Nephron progenitor cell (in vitro differentiated cells): ENCODE measurements at places on chromosomes 7 and 10.

DNA sequence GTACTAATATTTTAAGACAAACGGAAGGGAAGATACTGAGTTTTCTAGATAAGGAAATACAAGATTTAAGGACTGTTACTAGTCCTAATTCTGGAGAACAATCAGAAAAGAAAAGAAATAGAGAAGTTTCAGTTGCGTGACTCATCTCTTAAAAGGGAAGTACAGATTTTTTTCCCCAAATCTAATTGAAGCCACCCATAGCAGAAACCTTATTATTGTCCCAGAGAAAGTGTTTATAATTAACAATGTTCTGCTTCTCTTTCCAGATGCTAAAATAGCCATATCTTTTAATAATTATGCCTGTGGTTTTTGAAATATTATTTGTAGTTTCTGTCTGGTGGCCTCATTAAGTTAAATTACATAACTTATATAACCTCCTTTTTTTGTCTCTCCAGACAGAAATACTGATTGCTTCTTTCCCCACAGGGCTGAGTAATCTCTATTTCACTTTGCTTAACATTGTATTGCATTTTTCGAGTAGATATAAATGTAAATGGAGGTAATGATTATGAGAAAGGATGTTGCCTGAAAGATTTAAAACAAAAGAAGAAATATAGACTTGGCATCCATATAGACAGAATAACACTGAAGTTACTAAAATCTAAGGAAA lies 240.7 kb upstream of the MBL2 start:
- DNase-seq = no peak

DNA sequence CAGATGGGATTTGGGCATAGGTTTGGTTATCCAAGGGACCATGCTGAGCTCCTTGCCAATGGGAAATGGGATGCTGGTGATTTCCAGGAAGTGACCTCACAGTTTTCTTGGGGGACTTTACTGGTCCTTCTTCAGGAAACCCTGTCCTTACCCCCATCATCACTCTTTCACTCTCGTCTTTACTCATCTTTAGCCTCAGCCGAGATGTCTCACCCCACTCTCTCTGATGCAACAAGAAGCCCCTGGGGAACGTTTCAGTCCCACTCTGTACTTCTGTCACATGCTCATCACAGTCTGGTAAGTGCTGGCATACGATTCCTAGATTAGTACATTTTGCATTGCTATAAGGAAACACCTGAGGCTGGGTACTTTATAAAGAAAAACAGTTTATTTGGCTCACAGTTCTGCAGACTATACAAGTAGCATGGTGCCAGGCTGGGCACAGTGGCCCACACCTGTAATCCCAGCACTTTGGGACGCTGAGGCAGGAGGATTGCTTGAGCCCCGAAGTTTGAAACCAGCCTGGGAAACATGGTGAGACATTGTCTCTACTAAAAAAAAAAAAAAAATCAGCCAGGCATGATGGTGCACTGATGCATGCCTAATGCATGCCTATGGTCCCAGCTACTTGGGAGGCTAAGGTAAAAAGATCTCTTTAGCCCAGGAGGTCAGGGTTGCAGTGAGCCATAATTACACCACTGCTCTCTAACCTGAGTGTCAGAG lies 63.5 kb upstream of the VKORC1L1 start:
- no peak for DNase-seq

DNA sequence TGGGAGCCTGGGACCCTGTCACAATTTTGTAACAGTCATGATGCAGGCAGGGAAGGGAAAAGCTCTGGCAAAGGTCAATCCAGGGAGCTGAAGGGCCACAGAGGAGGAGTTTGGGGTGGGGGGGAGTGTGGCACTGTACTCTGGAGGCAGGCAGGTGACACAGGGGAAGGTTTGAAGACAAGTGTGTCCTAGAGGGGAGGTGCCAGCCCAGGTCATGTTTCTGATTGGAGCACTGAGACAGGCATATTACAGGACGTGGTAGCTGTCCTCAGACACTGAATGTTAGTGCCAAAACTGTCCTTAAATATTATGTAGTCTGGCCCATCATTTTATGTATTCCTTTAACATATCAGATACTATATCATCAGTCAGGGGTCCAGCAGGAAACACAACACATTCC lies 75.6 kb upstream of the LRRC4 start:
- no peak for DNase-seq

DNA sequence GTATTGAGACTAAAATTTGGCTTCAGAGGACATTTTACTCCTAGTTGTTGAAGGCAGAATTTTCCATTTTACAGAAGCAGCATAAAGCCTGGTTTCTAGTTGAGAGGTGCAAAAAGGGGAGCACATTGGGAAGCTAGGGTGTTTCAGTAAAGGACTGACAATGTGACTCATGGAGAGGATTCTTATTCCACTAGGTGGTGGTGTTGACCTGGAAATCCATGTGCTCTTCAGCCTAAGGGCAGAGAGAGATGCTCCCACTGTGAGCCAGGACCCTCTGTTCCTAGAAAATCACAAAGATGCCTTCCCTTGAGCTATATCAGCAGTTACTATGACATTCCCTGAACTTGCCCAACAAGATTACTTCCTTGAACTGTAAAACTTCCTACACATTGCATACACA lies 687.8 kb downstream of the IPMK start:
- DNase-seq = no peak

- DNase-seq = no peak
Measured at GRCh38 chr7:2804227-2804763, 39.8 kb downstream of the GNA12 start.

GRCh38 chr7:91127959-91128358 lies 136.3 kb upstream of the FZD1 start:
- no peak for DNase-seq

DNA sequence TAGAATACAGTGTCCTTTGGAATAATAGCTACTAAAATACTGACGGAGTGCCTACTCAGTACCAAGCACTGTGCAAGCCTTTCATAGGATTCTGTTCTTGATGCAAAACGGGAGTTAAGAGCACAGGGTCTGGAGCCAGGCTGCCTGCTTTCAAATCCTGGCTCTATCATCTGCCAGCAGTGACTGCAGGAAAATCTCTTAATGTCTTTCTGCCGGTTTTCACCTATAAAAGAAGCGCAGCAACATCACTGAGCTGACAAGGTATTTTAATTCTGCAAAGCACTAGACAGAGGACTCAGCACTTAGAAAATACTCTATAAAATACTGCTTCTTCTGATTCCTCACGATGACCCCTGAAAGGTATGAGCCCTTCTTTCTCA lies 659 bp downstream of the FIGNL1 start:
- DNase-seq = no peak

GRCh38 chr7:100024020-100024619 lies 8.7 kb downstream of the ZKSCAN1 start:
- DNase-seq = no peak

GRCh38 chr7:4158441-4159153 lies 523.5 kb upstream of the FOXK1 start:
- DNase-seq = no peak

GRCh38 chr10:25766687-25767221 lies 167.3 kb upstream of the MYO3A start:
- DNase-seq = peak; percentile 7

DNA sequence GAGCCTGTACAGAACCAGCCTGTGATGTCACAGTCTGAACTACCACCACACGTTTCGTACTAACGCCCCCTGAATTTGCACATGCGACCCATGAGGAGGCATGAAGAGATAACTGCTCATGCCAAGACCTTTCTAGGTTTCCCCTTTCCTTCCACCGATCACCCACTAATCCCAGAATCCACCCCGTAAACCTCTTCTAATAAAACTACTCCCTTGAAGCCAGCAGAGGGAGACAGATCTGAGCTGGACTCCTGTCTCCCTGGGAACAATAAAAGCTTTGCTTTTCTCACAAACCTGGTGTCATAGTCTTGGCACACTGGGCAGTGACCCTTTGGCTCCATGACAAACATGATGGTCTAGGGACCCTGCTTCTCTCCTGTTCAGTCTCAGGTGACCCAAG lies 144.5 kb downstream of the FRMD4A start:
- no peak for DNase-seq

DNA sequence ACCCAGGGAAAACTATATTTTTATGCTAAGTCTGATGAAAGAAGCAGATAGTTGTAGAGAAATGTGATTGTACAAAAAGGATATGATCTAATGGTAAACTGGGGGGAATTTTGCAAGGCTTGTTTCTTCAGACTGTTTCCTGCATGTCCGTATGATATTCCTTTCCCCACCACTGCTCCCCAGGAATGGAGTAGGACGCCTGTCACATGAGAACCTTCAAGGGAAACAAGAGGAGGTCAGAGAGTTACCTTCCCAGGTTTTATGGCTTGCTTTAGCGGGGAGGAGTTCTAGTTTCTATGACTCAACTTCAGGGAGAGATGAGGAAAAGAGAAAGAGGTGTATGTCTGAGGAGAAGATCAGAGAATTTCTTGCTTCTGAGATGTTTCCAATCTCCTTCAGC lies 16.4 kb upstream of the ITPRID1 start:
- no peak for DNase-seq

DNA sequence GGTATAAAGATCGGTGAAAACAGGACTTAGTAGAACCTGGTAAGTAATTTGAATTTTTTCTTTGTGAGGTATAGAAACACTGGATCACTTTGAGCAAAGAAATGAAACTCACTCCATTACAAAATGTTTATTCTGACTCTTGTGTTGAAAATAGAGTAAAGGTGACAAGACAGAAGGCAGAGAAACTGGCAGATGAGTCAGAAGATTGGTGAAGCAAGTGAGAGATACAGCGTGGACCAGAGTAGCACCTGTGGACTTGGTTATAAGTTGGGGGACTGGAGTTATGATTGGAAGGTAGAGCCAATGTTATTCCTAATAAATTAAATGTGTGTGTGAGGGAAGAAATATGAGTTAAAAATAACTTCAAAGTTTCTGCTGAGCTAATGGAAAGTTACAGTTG lies 620.9 kb downstream of the ZWINT start:
- no peak for DNase-seq

DNA sequence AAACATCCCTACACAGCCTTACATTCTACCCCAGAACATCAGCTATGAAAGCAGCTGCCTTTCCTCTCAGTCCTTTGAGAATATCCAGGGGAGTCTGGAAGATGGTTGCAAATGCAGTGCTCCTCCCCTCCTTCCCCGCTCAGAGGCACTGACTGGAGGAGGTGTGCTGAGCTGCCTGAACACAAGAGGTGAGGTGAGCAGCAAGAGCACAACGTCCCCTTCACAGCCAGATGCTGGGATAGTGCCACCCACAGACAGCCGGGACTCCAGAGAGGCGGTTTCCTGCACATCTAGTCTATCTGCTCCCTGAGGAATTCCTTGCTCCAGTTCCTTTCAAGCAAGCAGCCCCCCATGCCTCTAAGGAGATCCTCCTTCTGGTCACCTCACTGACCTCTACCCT lies 74.2 kb downstream of the EZH2 start:
- DNase-seq = no peak

- no peak for DNase-seq
Measured at GRCh38 chr10:76559892-76560220, 1077.8 kb downstream of the KCNMA1 start.

DNA sequence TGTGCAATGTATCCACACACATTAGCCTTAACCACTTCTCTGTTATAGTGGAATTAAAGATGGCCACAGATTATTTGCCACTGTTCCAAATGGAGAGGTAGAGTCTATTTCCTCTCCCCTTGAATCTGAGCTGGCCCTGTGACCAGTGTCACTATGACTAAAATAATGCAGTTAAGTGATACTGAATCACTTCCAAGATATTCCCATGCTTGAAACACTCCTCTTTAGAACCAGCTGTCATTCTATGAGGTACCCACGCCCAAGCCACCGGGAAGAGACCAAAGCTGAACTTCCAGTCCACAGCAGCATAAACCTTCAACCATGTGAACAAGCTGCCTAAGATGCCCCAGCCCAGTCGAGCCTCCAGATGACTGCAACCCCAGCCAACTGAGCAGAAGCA lies 2.1 kb upstream of the DHX32 start:
- DNase-seq = no peak

DNA sequence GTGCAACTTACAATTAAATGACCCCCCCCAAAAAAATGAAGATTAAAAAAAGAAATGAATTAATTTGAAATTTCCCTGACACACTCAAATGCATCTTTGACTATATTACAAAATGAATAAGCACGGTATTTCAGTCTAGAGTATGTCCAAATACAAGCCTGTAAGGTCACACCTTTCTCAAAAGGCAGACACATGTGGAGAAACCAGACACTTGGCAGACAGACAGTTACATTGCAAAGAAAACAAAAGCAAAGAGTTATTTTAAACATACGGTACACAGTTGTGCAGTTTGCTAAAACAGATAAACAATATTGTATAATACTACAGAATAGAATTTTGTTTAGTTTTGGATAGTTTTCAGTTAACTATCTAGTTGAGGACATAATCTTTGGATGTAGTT lies 153.0 kb downstream of the ATE1 start:
- no peak for DNase-seq

GRCh38 chr10:105540381-105540780 lies 899.3 kb downstream of the SORCS3 start:
- no peak for DNase-seq

- no peak for DNase-seq
Measured at GRCh38 chr10:132429281-132430230, 32.6 kb downstream of the PWWP2B start.

GRCh38 chr7:139776486-139777132 lies 1.2 kb downstream of the HIPK2 start:
- DNase-seq = no peak

GRCh38 chr7:128362670-128363069 lies 1.2 kb upstream of the PRRT4 start:
- DNase-seq = no peak

DNA sequence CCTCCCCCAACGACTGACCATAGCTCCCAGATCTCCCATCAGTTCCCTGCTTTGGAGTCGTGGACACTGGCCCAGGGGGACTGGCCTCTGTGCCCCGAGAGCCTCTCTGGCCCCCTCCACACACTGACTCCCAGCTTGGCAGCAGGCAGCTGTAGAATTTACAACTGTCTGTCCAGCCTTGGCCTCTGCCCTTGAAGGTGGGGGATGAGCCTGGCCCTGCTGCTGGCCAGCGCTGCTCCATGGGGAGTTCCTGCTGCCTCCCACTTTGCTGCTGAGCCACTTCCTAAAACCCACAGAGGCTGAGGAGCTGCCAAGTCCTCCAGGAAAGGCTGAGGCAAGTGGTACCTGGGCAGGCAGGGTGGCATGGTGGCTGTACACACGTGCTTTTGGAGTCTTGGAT lies 147.1 kb downstream of the WDR11 start:
- peak; percentile 63 for DNase-seq

DNA sequence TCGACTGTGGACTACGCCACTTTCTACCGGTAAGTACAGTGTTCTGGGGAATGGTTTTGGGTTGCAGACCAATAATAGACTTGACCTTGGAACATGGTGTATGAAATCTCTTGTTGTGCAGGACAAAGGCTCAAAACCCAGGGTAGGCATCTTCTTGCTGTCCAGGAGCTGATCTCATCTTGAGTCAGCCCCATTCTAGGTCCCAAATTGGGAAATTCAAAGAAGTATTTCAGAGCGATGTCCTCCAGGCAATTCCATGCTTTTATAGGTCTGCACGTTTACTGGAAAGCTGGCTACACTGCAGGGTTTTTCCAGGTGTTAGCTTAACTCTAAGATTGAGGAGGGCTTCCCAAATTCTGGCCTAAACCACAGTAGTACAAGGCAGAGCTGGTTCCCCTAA lies 180.7 kb downstream of the BMPER start:
- no peak for DNase-seq

GRCh38 chr10:7519351-7519750 lies 108.5 kb upstream of the SFMBT2 start:
- DNase-seq = no peak
